Muscle of leg (tissue), 16 donors: ENCODE measurements at places on chromosomes 11 and 22. TPM values are rescaled to one million over a fixed set of nuclear protein-coding genes. Genes with fewer than 3 reads are reported as not detected.

DNA sequence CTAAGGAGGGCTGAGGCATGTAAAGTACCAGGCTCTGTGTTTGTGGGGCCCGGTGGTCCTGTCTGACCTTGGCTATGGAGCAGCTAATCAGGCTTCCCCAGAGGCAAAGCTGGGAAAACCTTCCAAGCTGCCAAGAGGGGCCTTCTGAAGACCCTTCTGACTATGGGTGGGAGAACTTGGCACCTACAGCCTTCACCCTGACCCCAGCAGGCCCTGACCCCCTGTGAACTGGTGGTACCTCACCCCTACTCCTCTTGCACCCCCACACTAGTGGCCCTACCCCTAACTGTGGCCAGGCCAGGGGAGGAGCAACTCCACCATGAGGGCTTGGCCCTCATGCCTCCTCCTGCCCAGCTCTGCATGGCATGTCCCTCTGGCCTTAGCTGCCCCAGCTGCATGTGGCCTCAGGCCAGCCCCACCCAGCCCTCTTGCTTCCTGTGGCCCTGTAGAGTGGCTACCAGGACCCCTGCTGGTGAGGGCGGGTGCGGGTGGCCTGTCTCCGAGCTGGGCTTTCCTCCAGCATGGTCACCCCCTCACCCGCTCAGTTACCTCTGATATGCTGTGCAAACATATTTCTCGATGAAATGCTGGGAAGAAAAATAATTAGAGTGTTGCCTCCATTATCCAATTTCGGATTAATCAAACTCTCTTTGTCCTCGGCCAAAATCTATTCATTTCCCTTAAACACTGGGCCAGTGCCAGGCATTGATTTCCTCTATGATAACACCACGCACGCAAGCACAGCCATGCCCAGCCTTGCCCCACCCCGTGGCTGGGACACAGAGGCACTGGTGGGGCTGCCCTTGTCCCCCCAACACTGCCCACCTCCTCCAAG, 7.5 kb downstream of the GNAZ start:
- DNase-seq: no peak

DNA sequence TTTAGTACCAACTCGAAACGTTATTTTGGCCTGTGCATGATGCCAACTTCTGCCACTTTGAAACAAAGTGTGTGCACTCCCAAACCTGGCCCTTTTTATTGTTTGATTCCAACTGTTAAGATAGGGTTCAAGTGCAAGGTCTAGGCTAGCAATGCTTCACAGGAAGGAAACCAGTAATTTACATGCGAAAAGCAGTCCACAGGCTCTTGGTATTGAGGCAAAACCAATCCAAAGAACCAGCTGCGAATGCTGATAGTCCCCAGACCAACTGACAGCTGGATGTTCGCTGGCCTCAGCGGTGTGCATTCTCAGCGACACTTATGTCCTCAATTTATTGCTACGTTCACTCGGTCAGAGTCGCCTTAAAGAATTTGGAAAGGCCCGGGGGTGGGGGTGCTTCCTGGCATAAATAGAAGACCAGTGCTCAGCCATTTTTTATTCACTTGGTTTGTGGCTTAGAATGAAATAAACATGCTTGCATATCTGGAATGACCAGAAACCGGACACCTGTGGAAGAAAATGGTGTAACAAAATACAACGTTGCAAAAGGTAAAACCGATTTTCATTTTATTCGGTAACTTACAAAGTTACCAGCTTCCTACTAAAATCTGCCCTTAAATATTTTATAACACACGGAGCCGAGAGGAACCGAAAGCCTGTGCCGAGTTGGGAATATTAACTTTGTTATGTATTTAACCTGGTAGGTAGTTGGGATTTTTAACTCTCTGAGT, 1.6 kb downstream of the CPT1A start:
- peak; percentile 60 for DNase-seq

DNA sequence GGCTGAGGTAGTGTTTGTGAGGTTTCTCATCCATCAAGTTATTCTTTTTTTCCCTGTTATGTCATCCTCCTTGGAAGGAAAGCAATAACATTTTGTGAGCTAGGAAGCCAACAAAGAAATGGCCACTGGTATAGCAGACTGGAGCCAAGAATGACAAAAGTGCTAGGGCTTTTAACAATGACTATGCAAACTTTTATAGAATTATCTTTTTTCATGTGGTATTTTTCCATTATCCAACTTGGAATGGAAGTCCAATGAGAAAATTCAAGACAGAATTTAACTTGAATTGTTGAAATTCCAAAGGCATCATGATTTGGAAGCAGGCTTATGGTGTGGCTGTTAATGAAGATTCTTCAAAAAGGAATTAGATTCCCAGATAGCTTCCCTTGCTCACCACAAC, 216.4 kb upstream of the PDGFD start:
- DNase-seq: peak; percentile 43

GRCh38 chr22:37298748-37299495, 16.6 kb downstream of the CYTH4 start:
- DNase-seq: no peak

DNA sequence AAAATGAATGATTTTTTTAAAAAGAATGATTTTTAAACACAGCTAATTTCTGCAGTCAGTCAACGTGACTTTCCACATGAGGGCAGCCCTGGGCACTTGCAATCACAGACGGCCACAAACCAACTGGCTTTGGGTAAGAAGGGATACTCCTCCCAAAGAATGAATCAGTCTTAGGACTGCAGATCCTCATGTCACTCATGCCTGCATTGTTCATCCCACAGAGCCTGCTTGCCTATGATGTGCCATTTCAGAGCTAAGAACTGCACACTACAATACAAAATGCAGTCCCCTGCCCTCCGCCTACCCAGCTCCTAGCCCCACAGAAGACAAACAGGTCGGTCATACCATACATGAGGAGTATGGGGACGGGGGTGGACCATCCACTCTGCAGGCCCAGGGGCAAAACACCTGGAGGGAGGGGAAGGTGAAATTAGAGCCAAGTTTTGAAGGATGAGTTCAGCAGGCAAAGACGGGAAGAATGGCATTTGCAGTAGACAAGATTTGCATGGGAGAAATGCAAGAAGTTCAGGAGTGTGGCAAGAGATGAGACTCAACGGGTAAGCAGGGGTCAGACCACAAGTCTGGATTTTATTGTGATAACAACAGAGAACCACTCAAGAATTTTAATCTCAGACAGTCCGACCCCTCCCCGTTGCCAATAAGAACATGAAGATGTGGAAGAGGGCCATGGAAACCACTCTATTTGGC, 24.7 kb downstream of the PACSIN2 start:
- no peak for DNase-seq

The OR8D1 gene
- 0.01 TPM for polyA plus RNA-seq

GRCh38 chr11:45761659-45762058, 43.3 kb upstream of the SLC35C1 start:
- DNase-seq: no peak

The TBX1 gene
- polyA plus RNA-seq: 34.6 TPM

DNA sequence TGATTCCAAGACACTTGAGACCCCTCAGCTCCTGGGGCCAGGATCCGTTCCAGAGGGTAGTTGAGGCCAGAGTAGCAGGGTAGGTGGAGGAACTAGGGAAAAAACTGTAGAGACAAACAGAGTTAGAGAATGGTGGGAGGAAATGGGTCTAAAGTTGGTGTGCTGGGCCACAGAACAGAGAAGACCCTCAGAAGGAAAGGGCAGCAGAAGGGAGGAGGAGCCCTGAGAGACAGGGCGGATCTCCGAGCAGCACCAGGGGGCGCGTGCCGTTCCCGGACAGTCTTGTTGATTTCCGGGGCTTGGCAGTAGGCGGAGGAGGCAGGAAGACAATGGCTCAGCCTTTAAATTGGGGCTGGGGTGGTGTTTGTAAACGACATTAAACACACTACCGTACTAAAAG, 2.4 kb upstream of the CECR2 start:
- peak; percentile 61 for DNase-seq

- peak; percentile 83 for DNase-seq
These were observed 570.6 kb downstream of the INSC start for GRCh38 chr11:15685306-15685705.

DNA sequence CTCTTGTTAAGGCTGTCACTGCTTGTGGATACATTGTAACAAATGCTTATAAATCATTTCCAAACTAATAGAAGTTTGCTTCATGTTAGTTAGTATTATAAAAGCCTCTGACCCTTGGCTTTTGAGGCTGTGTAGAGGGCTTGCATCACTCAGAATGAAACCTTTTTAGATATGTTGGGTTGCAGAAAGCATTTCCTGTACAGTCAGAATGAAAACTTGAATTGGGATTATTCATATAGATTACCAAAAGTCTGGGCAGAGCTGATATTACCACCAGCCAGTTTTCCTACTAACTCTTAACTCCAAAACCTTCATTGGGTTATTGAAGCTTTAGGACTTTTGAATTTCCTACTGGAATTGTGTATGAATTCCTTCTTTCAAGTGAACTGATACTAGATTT, 12.0 kb downstream of the KMT2A start:
- DNase-seq: no peak

The DUSP8 gene
- 13.5 TPM for polyA plus RNA-seq

The OR52I1 gene
- polyA plus RNA-seq: 0.16 TPM

- peak; percentile 54 for DNase-seq
These were observed 63.2 kb upstream of the ARFGAP3 start for GRCh38 chr22:42920101-42920820.
